ENCODE measurements at places on chromosomes 1 and 21. TPM values are rescaled to one million over a fixed set of nuclear protein-coding genes. Genes with fewer than 3 reads are reported as not detected.

DNA sequence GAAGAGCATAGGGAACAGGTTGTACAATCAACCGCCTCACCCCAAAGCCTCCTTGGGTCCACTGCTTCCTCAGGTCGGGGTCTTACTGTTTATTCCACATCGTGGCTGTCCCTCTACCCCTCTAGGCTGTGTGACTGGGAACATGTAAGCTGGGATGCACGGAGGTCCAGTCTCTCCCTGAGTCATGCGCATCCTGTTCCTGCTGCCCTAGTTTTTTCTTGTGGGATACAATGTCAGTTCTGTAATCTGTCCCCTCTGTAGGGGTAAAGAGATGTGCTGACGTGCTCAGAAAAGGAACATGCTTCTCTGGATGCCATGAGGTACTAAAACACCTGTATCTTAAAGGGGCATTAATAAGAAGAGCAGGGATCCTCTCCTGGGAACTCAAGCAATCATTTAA, 66.2 kb downstream of the SLC45A1 start:
- DNase-seq: peak; percentile 25
- no peak overlapping the region for H3K4me3 ChIP-seq
- peaks cover 32% of the 10 kb centered on the region for H3K36me3 ChIP-seq

The VSIG8 gene
- total RNA-seq: not detected

The IQGAP3 gene
- total RNA-seq: 21.5 TPM

GRCh38 chr1:153447498-153448170, 12.8 kb downstream of the S100A7 start:
- H3K27ac ChIP-seq: no peak overlapping the region
- H3K4me1 ChIP-seq: no peaks in the 10 kb centered on the region
- DNase-seq: no peak
- H3K4me3 ChIP-seq: no peak overlapping the region

DNA sequence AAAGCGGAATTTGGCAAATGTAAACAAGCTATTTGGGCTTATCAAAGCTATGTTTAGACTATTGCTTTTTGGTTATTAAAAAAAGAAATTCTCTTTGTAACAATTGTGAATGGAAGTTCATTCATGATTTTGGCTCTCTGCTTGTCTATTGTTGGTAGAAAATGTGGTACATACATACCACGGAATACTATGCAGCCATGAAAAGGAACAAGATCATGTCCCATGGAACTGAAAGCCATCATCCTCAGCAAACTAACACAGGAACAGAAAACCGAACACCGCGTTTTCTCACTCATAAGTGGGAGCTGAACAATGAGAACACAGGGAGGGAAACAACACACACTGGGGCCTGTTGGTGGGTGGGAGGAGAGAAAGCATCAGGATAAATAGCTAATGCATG, 465.4 kb downstream of the SETD4 start:
- DNase-seq: no peak
- no peaks in the 10 kb centered on the region for H3K27me3 ChIP-seq
- H3K36me3 ChIP-seq: no peaks in the 10 kb centered on the region
- no peak overlapping the region for H3K27ac ChIP-seq

- peaks cover 83% of the 10 kb centered on the region for H3K36me3 ChIP-seq
- H3K4me1 ChIP-seq: no peaks in the 10 kb centered on the region
- no peak for DNase-seq
- no peak overlapping the region for H3K27ac ChIP-seq
- no peaks in the 10 kb centered on the region for H3K27me3 ChIP-seq
Observed at GRCh38 chr21:17789069-17789468, 30.1 kb downstream of the C21orf91 start.
